ENCODE measurements at places on chromosomes 7 and 10.

DNA sequence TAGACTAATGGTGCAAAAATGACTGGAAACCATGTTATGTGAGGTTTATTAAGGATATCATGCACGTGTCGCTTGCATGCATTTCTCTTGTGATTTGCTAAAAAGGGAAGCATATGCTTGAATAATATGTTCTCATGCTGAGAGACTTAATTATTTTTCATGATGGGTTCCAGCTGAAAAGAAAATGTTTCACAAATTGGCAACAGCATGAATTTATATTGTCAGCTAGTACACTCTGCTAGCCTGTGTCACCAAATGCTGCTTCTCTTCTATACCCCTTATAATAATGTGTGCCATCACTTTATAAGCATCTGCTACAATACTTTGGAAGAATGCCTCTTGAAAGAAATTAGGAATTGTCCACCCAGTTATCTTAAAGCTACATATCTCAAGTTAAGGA, 63.0 kb downstream of the GNAI1 start:
- DNase-seq, result no peak

- no peak for DNase-seq
These were observed 190.4 kb downstream of the PTPRN2 start for GRCh38 chr7:158396982-158397862.

- DNase-seq, result no peak
These were observed 197.4 kb upstream of the KLF14 start for GRCh38 chr7:130931423-130931822.

DNA sequence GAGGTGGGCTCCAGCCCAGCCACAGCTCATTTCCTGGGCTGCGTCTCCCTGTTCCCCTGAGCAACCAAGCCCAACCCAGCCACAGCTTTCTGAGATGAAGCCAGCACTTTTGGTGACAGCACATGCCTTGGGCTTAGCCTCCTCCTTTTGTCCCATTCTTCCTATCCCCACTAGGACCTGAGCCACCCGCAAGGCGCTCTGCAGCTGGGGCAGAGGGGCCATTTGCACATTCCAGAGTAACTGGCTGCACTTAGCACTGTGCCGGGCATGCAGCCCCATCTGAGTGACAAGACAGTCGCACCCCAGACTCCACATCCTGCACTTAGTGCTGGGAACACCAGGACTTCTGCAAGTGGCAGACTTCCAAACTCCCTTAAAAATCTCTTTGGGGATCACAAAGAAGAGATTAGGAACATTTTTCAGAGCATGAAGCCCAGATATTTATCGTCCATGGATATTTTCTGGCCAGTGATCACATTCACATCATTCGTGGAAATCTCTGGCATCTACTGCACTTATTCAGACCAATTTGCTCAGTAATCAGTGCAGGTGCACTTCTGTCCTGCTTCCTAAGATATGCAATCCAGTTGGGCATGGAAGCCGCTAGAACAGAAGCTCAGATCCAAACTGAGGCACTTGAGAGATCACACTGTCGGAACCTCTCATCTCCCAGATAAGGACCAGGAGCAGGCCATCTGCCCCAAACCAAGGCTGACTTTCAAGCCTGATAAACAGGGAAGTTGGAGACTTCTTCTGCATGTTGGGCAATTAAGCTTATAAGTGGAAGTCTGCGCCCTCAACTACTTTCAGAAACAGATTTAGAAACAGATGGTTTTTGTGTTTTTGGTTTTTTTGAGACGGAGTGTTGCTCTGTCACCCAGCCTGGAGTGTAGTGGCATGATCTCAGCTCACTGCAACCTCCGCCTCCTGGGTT, 26.4 kb downstream of the CHST15 start:
- DNase-seq, result no peak

- no peak for DNase-seq
These were observed 593.3 kb downstream of the PTPRN2 start for GRCh38 chr7:157994319-157994718.

GRCh38 chr10:89303161-89303560, 1.3 kb downstream of the IFIT2 start:
- no peak for DNase-seq

DNA sequence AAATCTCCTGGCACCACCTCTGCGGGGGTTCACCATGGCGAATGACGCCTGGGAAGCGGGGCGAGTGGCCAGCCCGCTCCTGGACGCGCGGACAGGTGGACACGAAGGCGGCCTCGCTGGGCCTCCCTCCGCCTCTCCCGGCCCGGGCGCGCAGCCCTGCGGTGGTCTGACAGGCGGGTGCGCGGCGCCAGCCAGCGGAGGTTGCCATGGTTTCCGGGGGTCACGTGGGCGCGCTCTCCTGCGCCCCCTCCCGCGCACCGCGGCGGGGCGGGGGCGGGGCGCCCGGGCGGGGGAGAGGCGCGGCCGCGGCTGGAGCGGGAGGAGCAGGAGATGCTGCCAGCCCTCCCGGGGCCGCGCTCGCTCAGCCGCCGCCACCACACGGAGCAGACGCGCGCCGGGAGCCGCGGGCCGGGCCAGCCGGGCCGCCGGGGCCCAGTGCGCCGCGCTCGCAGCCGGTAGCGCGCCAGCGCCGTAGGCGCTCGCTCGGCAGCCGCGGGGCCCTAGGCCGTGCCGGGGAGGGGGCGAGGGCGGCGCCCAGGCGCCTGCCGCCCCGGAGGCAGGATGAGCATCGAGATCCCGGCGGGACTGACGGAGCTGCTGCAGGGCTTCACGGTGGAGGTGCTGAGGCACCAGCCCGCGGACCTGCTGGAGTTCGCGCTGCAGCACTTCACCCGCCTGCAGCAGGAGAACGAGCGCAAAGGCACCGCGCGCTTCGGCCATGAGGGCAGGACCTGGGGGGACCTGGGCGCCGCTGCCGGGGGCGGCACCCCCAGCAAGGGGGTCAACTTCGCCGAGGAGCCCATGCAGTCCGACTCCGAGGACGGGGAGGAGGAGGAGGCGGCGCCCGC, at the start of gene PRKAR2B:
Gene PRKAR2B (plus strand): TSS at position 359 of the 848 bp plus-strand sequence. CDS start 203 bp downstream, at position 562.
- DNase-seq, result no peak

GRCh38 chr7:143237366-143237765, 15.5 kb downstream of the TAS2R40 start:
- no peak for DNase-seq

Data from LNCaP clone FGC (cell line).